ENCODE measurements at places on chromosomes 1 and 21.

GRCh38 chr1:62057641-62058290 is 136.9 kb upstream of the L1TD1 start:
- DNase-seq, result no peak

DNA sequence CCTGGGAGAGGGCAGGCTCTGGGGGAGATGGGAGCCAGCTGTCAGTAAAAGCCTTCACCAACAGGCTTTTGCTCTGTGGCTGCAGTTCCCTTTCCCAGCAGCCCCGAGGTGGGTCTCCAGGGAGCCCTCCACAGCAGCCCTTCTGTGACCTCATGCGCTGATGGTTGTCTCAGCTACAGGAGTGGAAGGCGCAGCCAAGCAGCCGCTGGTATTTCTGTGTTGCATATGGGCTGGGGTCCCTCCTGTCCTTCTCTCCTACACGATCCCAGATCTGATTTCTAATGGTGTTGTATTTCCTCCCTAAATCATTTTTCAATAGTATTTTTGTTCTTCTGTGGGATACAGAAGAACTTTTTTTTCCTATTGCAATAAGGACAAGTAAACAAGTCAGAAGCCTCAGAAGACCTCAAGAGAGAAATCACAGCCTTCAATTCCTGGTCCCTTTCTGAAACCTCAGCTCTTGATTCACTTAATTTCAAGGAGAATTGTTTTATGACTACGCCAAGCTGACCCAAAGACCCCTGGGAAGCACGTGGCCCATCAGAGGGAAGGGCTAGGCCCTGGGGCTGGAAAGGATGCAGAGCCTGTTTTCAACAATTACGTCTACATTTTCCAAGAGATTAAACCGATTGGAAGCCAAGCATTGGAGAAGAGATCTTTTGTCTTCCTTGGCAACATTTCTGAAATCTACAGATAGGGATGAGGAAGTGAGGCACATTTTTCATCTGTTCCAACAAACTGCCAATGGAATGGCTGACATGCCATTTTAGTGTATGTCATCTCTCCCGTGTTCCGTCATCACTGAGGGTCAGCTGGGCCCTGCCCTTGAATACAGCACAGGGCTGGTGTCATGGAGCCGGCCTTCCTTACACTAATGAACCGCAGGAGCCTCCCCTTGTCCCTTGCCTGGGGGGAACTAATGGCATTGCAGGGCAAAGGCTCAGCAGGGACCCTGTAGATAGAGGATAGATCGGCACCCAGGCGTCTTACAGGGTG is 42.0 kb upstream of the SCCPDH start:
- DNase-seq, result peak; percentile 16

- DNase-seq, result no peak
These were observed 47.6 kb downstream of the SSBP3 start for GRCh38 chr1:54358503-54359168.

GRCh38 chr1:11767922-11768704 is 6.1 kb downstream of the C1orf167 start:
- no peak for DNase-seq

- DNase-seq, result no peak
These were observed 1442.6 kb upstream of the B3GALT2 start for GRCh38 chr1:194629011-194629410.
